Stomach (tissue), 19 donors: ENCODE measurements at places on chromosomes 3 and 15. TPM values are rescaled to one million over a fixed set of nuclear protein-coding genes. Genes with fewer than 3 reads are reported as not detected.

DNA sequence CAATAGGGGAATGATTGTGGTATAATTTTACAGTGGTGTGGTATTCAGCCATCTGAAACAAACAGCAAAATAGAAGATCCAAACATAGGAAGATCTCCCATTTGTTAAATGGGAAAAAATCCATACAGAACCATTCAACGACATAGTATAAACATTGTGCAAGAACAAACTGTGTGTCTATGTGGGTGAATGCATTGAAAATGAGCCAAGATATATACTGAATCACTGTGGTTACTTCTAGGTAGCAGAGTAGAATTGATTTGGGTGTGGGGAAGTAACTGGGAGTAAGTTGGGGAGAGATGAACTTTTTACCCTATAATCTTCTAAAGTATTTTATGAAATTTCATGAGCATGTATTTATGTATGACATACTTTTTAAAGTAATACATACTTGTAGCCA, 123.1 kb upstream of the UMPS start:
- peak overlapping the region; percentile 57 for H3K27ac ChIP-seq
- no peak for DNase-seq
- no peaks in the 10 kb centered on the region for H3K27me3 ChIP-seq
- peaks cover 65% of the 10 kb centered on the region for H3K4me1 ChIP-seq
- no peak overlapping the region for H3K4me3 ChIP-seq
- no peaks in the 10 kb centered on the region for H3K36me3 ChIP-seq

- no peak for DNase-seq
- no peak overlapping the region for H3K27ac ChIP-seq
- no peaks in the 10 kb centered on the region for H3K36me3 ChIP-seq
- H3K27me3 ChIP-seq: no peaks in the 10 kb centered on the region
- H3K4me3 ChIP-seq: no peak overlapping the region
These were observed 44.1 kb downstream of the LIPC start for GRCh38 chr15:58475573-58476524.

DNA sequence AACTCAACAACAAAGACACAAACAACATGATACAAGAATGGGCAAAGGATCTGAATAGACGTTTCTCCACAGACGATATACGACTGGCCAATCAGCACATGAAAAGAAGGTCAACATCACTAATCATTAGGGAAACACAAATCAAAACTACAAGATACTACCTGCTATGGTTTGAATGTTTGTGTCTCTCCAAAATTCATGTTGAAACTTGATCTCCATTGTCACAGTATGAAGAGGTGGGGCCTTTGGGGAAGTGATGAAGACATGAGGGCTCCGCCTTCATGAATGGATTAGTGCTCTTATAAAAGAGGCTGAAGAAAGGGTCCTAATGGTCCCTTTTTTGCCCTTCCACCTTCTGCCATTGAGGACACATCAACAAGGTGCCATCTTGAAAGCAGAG, 32.3 kb downstream of the ACAP2 start:
- no peaks in the 10 kb centered on the region for H3K27me3 ChIP-seq
- no peak overlapping the region for H3K27ac ChIP-seq
- H3K4me3 ChIP-seq: no peak overlapping the region

- H3K4me3 ChIP-seq: no peak overlapping the region
- H3K27me3 ChIP-seq: no peaks in the 10 kb centered on the region
- H3K36me3 ChIP-seq: peaks cover 10% of the 10 kb centered on the region
- peaks cover 5% of the 10 kb centered on the region for H3K4me1 ChIP-seq
- no peak overlapping the region for H3K27ac ChIP-seq
These were observed 14.1 kb downstream of the WDR53 start for GRCh38 chr3:196554205-196554604.

DNA sequence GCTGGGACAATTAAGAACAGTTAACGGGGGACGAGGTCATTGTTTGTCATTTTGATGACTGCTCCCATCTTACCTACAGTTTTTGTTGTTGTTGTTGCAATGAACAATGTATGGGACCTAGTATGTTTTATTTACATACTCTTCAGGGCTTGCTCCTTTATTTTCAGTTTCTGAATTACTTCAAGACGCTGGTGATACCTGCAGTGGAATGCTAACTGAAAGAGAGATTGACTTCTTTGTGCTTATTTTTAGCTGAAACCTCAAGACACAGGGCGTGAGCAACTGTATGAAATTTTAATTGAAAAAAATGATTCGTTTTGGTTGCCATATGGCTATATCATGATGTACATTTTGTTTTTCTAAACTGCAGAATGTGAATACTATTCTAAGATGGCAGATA, 297.9 kb downstream of the EDEM1 start:
- no peak overlapping the region for H3K27ac ChIP-seq
- H3K36me3 ChIP-seq: no peaks in the 10 kb centered on the region
- no peaks in the 10 kb centered on the region for H3K4me1 ChIP-seq
- no peaks in the 10 kb centered on the region for H3K27me3 ChIP-seq
- no peak for DNase-seq

GRCh38 chr15:84611631-84612030, 10.8 kb downstream of the ZSCAN2 start:
- DNase-seq: no peak
- H3K27ac ChIP-seq: no peak overlapping the region
- peaks cover 12% of the 10 kb centered on the region for H3K4me1 ChIP-seq
- H3K36me3 ChIP-seq: peaks cover 26% of the 10 kb centered on the region

GRCh38 chr3:48877671-48878070, 21.0 kb downstream of the SLC25A20 start:
- DNase-seq: no peak
- H3K27ac ChIP-seq: no peak overlapping the region
- H3K4me1 ChIP-seq: no peaks in the 10 kb centered on the region
- H3K27me3 ChIP-seq: no peaks in the 10 kb centered on the region
- H3K36me3 ChIP-seq: peaks cover 90% of the 10 kb centered on the region

DNA sequence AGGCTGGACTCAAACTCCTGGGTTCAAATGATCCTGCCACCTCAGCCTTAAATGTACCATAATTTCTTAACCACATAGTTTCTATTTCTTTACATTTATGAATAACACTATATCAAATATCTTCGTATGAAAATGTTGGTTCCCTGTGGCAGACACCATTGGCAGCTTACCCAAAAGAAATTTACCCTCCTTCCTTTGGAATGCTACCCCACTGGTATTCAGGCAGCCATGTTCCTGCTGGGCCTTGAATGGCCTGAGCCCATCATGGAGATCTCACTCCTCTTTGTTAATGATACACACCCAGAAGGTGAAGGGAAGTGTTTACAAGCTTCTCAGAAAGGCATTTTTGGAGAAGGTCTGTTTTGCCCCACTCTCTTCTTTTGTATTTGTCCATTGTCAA, 94.3 kb upstream of the RNF7 start:
- no peak for DNase-seq
- no peak overlapping the region for H3K27ac ChIP-seq
- no peak overlapping the region for H3K4me3 ChIP-seq

GRCh38 chr15:90818251-90819210, 49.9 kb upstream of the FURIN start:
- H3K4me1 ChIP-seq: peaks cover 28% of the 10 kb centered on the region
- H3K27ac ChIP-seq: no peak overlapping the region
- H3K36me3 ChIP-seq: no peaks in the 10 kb centered on the region
- peak; percentile 27 for DNase-seq

GRCh38 chr3:75395580-75396315, 268.4 kb upstream of the FRG2C start:
- H3K4me3 ChIP-seq: peak overlapping the region; percentile 25
- no peak overlapping the region for H3K27ac ChIP-seq
- no peaks in the 10 kb centered on the region for H3K27me3 ChIP-seq
- no peaks in the 10 kb centered on the region for H3K4me1 ChIP-seq
- H3K36me3 ChIP-seq: no peaks in the 10 kb centered on the region

DNA sequence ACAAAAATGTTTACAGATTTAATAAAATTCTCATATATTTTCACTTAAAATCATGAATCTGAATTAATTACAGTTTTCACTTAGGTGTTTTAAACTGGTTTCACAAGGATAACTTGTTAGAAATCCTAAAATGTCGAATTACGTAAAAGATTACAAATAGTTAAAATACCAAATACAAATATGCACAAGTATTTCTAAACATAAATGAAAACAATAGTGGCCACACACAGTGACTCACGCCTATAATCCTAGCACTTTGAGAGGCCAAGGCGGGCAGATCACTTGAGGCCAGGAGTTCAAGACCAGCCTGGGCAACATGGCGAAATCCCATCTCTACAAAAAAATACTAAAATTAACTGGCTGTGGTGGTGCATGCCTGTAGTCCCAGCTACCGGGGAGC, 10.9 kb upstream of the TBL1XR1 start:
- H3K27ac ChIP-seq: no peak overlapping the region
- no peaks in the 10 kb centered on the region for H3K27me3 ChIP-seq
- no peaks in the 10 kb centered on the region for H3K36me3 ChIP-seq
- H3K4me3 ChIP-seq: no peak overlapping the region
- peaks cover 10% of the 10 kb centered on the region for H3K4me1 ChIP-seq

DNA sequence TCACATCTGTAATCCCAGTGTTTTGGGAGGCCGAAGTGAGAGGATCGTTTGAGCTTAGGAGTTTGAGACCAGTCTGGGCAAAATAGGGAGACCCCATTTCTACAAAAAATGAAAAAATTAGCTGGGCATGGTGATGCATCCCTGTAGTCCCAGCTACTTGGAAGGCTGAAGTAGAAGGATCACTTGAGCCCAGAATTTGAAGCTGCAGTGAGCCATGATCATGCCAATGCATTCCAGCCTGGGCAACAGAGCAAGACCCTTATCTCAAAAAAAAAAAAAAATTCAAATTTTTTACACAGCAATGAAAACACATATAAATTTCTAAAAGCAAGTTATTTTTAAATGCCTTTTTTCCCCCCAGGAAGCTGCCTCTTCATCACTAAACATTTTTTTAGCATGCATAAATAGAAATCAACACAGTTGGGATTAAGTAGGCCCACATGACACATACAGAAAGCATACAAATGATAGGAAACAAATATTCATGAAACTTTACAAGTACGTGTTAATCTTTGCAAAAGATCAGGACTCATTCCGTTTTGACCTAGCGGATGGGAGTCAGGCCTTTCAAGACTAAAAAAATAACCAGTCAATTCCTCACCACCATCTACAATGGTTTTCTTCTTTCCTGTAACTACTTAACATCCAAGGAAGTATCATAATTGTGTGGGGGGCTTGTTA, 45.6 kb upstream of the IGDCC4 start:
- H3K4me1 ChIP-seq: no peaks in the 10 kb centered on the region
- no peak overlapping the region for H3K4me3 ChIP-seq
- H3K27ac ChIP-seq: no peak overlapping the region
- no peaks in the 10 kb centered on the region for H3K27me3 ChIP-seq
- DNase-seq: no peak

GRCh38 chr3:189563853-189564563, 67.2 kb upstream of the TP63 start:
- no peak overlapping the region for H3K4me3 ChIP-seq
- no peaks in the 10 kb centered on the region for H3K27me3 ChIP-seq
- H3K4me1 ChIP-seq: no peaks in the 10 kb centered on the region
- no peak overlapping the region for H3K27ac ChIP-seq
- no peaks in the 10 kb centered on the region for H3K36me3 ChIP-seq

- no peak overlapping the region for H3K4me3 ChIP-seq
- DNase-seq: no peak
- no peak overlapping the region for H3K27ac ChIP-seq
- H3K36me3 ChIP-seq: no peaks in the 10 kb centered on the region
- H3K4me1 ChIP-seq: peaks cover 6% of the 10 kb centered on the region
- H3K27me3 ChIP-seq: no peaks in the 10 kb centered on the region
These were observed 5.1 kb upstream of the TASOR start for GRCh38 chr3:56688191-56688590.

DNA sequence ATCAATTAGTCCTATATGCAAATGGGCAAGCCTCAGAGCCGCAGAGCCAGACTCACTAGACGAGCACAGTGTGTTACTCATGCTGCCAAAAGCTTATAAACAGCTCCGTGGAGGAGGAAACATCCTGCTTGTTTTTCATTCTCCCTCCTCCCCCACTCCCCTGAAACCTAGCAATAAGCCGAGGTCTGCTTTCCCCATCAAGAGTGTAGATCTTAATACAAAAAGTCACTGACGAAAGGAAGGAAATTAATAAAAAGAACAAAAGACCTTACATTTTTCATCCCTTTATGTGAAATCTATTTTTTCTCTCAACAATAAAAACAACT, 88.5 kb downstream of the XXYLT1 start:
- no peaks in the 10 kb centered on the region for H3K27me3 ChIP-seq
- H3K27ac ChIP-seq: no peak overlapping the region
- no peaks in the 10 kb centered on the region for H3K36me3 ChIP-seq
- peaks cover 41% of the 10 kb centered on the region for H3K4me1 ChIP-seq

GRCh38 chr15:75644376-75644775, 3.3 kb upstream of the SNX33 start:
- H3K36me3 ChIP-seq: no peaks in the 10 kb centered on the region
- H3K4me3 ChIP-seq: no peak overlapping the region
- no peaks in the 10 kb centered on the region for H3K27me3 ChIP-seq
- H3K4me1 ChIP-seq: peaks cover 21% of the 10 kb centered on the region

DNA sequence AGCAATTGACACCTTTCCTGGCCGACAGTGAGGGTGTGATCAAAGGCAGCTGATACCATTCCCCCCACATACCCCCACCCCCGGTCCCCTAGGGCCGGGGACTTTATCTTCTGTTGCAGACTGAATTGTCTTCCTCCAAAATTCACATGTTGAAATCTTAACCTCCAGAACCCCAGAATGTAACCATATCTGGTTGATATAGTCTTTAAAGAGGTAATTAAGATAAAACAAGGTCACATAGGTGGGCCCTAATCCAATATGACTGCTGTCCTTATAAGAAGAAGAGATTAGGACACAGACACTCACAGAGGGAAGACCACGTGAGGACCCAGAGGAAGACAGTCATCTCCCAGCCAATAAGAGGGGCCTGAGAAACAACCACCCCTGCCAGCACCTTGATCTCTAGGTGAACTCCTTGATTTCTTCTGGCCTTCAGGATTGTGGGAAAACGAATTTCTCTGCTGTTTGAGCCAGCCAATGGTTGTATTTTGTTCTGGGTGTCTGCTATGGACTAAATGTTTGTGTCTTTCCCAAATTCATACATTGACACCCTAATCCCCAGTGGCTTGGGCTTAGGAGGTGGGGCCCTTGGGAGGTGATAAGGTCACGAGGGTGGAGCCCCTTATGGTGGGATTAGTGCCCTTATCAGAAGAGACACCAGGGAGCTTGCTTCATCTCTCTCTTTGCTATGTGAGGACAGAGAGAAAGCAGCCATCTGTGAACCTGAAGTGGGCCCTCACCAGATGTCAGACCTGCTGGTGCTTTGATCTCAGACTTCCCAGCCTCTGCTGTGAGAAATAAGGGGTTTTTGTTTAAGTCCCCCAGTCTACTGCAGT, 144.0 kb downstream of the CHSY1 start:
- no peak overlapping the region for H3K4me3 ChIP-seq
- H3K36me3 ChIP-seq: no peaks in the 10 kb centered on the region
- no peaks in the 10 kb centered on the region for H3K27me3 ChIP-seq
- DNase-seq: no peak
- H3K4me1 ChIP-seq: no peaks in the 10 kb centered on the region

GRCh38 chr15:51106481-51106880, 11.8 kb upstream of the TNFAIP8L3 start:
- DNase-seq: no peak
- no peak overlapping the region for H3K4me3 ChIP-seq
- no peak overlapping the region for H3K27ac ChIP-seq
- no peaks in the 10 kb centered on the region for H3K4me1 ChIP-seq
- no peaks in the 10 kb centered on the region for H3K36me3 ChIP-seq

GRCh38 chr3:105101603-105102002, 265.1 kb upstream of the ALCAM start:
- no peaks in the 10 kb centered on the region for H3K4me1 ChIP-seq
- H3K27ac ChIP-seq: no peak overlapping the region
- H3K4me3 ChIP-seq: no peak overlapping the region
- no peaks in the 10 kb centered on the region for H3K36me3 ChIP-seq
- H3K27me3 ChIP-seq: no peaks in the 10 kb centered on the region

The EIF1B gene
- total RNA-seq: 16.3 TPM

The KNL1 gene
- total RNA-seq: 57.8 TPM

The COL7A1 gene
- 16.7 TPM for total RNA-seq

The SLC6A11 gene
- total RNA-seq: not detected

The CD200R1 gene
- total RNA-seq: 5.7 TPM

The GRK7 gene
- not detected for total RNA-seq

The FOXB1 gene
- not detected for total RNA-seq
